ENCODE measurements at places on chromosomes 6 and 20. TPM values are rescaled to one million over a fixed set of nuclear protein-coding genes. Genes with fewer than 3 reads are reported as not detected.

DNA sequence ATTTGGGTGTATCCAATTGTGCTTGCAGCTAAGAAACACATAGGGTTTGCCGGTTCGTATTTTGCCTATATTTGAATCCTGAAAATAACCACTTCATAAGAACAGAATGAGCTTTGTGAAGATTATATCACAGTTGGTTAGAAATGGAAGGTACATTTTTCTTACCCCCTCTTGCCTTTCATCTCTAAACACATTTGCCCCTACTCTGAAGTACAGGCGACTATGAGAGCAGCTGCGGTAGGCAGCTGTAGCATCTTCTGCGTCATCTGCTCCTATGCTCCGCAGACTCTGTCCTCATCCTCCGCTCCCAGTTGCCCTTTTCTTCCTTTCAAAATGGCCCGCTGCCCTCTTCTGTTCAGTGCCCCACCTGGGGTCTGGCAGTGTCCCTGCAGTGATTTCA, 47.6 kb upstream of the REV3L start:
- no peak for DNase-seq

GRCh38 chr20:14838663-14839628, 501.5 kb upstream of the FLRT3 start:
- DNase-seq: no peak

DNA sequence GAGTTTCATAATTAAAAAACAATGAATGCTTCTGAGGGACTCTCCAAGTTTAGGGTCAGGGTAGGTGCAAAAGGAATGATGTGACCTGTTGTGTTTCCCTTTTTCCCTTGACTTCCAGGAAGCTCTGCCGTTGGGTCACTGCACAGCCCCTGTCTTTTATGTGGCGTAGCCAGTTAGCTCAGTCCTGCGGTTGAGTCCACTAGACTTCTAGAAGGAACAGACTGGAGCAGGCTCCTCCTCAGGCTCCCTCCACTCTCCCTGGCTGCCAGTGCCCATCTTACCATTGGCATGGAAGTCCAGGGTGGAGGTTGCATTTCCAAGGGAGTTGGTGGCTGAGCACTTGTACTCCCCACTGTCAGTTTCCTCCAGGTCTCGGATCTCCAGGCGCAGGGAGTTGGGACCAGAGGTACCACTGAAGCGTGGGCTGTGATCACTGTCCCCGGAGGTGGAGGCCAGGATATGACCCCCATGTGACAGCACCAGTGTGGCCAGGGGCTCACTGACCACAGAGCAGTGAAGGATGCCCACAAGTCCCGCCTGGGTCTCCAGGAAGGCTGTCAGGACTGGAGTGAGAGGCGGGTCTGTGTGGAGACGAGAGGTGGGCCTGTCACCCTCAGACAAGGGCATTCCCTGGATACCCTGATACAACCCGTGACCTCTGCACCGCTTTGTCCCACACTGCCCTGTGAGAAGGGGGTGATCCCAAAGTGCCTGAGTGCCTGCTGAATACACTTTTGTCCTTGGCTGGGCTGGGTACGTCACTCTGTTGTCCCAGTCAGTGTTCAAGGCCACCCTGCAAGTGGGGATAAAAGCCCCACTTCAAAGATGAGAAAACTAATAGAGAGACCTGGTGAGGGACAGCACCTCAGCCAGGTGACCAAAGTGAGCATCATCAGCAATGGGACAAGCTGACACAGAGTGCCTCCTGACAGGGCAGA, 11.1 kb downstream of the SIGLEC1 start:
- peak; percentile 38 for DNase-seq

DNA sequence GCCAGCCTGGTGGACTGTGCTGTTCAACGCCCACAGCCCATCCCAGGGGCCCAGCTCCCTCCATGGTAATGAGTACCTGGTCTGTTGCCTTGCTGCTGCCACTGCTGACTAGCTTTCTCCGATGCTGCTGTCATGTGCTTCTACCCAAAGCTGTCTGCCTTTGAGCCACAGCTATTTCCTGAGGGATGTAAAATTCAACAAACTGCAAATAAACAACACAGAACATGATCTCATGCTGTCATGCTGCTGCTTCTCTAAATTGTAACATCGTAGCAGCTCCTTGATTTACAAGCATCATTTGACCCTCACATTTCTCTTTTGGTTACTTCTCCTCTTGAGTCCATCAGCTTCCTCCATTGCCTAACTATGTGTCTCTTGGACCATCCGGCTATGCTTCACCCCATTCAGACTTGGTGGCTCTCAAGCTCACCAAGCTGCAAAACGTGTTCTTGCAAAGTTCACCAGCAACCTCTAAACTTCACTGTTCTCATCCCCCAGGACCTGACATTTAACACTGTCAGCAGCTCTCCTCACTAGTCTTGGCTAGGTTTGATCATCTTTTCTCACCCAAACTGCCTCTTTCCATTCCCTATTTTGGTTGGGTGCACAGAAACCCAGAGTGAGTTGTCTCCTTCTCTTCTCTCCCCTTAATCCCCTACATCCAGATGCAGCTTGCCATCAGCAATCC, 54.6 kb downstream of the FYN start:
- DNase-seq: no peak

DNA sequence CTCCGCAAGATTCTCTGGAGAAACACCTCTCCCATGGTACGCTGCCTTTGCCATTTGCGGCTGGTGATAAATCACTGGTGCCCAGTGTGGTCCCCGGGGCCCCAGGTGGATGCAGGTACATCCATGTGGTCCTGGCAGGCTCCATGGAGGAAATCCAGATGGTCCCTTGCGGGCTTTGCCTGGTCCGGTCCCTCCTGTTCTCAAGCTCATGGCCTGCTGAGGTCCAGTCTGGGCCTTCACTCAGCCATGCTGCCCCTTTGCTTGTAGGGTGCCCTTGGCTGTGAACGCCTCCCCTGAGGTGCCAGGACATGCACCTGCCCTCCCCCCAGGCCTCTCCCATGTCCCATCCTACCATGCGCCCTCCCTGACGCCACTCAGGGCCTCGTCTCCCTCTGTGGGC, 21.2 kb upstream of the DACT2 start:
- no peak for DNase-seq

GRCh38 chr20:23574977-23575376, 6.7 kb upstream of the CST9L start:
- DNase-seq: no peak

- no peak for DNase-seq
Observed at GRCh38 chr6:102918161-102918560, 1524.7 kb downstream of the GRIK2 start.

- DNase-seq: no peak
Observed at GRCh38 chr6:54980511-54981275, 134.1 kb downstream of the FAM83B start.

- DNase-seq: no peak
Observed at GRCh38 chr6:132287101-132287500, 114.2 kb downstream of the MOXD1 start.

DNA sequence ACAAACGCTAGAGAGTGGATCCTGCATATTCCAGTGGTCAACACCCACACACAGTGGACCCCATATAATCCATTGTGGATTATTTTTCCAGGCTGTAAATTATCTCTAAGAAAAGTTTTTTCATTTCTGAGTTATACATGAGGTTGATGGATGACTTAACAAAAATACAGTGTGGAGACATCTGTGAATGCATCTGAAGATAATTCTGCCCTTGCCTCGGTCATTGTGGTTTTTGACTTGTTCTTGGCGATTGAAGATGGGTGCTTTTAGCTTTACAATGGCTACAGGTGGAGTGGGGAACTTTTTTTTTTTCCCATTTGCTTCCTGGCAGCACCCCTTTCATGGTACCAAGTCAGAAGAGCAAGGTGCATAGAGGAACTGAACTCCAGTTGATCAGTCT, 242.7 kb downstream of the MYLK4 start:
- DNase-seq: no peak

GRCh38 chr6:1657116-1657770, 47.5 kb downstream of the FOXC1 start:
- no peak for DNase-seq

CLIC5 gene
- total RNA-seq: not detected

ETV7 gene
- total RNA-seq: not detected

All from HepG2 (cell line).